Psoas muscle (tissue), 8 donors: ENCODE measurements at places on chromosomes 4 and X. TPM values are rescaled to one million over a fixed set of nuclear protein-coding genes. Genes with fewer than 3 reads are reported as not detected.

DNA sequence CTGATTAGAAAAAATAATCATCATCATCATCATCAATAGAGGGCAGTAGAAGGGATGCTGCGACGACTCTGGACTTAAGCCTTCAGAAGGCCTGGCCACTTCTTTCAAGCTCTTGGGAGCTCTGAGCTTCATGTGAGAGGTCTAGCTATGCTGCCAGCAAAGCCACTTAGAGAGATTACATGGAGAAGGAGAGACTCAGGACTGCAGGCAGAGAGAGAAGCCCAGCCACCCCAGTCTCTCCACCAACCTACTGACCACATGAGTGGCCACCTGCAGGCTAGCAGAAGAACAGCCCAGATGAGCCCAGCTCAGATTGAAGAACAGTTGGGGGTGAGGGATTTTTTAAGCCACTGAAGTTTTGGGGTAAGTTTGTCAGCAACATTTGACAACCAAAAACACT lies 17.1 kb upstream of the TMEM150C start:
- DNase-seq, result no peak

DNA sequence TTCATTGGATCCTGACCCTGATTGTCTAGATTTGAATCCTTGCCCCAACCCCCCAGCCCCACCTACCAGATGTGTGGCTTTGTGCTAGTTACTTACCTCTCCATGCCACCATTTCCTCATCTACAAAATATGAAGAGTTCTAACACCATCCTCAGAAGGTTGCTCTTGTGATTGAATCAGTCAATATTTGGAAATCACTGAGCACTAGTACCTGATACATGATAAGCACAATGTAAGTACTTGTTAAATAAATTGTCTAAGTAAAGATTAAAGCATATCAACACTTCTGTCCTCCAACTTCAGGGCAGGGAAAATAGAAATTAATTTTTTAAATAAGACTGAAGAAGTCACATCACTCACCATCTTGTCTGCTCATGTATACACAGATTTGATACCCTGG lies 249.6 kb upstream of the KLF3 start:
- DNase-seq, result no peak

DNA sequence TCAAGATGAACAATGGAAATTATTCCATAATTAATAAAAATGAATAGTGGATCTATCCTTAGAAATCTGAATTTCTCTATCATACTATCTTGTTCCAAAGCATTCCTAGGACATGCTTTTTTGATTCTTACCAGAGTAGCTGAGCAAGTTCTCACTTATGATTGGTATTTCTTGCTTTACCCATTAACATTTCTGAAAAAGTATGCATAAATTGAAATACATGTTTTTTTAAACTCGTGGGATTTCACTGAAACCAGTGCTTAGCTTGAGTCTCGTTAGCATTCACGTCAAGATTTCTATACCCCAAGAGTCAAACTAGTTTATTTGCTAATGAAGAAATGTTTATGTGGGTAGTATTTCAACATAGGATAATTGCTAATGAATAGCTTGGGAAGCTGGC lies 89.0 kb downstream of the ELOVL6 start:
- no peak for DNase-seq

- no peak for DNase-seq
These were observed 694.5 kb upstream of the SLIT2 start for GRCh38 chr4:19557161-19557560.

GRCh38 chr4:185997296-185997695 lies 71.7 kb upstream of the TLR3 start:
- DNase-seq, result no peak

DNA sequence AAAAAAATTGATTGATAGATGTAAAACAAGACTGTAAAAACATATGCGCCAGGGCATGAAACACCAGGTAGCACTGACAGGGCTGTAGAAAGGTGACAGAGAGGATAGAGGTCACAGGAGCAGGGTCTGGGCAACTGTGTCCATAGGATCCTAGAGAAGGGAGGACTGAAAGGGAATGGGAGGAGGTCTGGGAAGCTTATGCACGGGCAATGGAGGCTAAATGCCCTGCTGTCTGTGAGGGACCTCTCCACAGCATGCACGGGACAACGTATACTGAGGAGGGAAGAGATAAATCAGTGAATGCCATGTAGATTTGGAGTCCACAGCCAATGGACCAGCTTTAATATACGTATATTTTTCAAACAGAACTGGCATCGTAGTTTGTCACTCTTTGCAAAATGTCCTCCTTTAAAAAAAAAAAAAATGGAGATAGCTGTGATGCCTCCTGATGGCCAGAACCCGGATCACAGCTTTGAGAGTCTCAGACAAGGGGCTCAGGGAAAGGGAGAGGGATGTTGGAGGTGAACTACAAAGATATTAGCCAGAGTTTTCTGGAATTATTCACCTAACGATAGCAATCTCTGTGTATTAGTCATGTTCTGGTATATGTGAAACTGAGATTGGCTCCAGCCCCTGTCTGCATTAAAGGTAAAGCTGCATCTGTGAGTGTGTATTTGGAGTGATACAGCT lies 16.0 kb downstream of the RAB40A start:
- DNase-seq, result no peak

DNA sequence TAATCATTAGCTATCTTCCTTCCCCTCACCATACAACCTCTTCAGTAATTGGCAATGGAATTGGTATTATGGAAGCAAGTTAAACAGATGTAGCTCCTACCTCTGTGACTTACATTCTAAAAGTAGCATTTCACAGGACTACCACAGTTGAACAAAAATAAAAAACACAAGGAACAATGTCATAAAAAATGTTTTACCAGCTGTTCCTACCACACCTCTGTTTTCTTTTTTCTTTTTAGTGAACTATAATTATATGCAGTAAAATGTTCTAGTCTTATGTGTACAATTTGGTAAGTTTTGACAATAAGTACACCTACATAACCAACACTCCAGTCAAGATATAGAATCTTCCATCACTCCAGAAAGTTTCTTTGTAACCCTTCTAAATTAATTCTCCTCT lies 54.1 kb upstream of the GEMIN8 start:
- DNase-seq, result no peak

- DNase-seq, result no peak
These were observed 440.1 kb downstream of the AFF2 start for GRCh38 chrX:148940411-148940996.

DNA sequence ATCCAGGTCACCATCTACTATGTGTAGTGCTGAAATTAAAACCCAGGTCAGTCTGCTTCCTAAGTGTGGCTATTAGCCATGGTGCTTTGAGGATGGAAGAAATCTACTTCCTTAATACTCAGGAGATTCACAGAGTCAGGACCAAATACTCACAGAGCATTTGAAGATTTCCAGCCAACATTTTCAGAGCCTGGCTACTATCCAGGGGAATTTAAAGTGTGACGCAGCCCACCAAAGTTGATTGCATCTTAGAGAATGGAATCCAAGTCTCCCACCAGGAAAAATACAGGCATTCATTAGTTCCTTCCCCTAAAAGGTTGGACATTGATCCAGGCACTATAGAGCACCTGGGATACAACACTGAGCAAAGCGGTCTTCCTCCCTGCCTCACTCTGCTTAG lies 83.8 kb downstream of the HS3ST1 start:
- no peak for DNase-seq

DNA sequence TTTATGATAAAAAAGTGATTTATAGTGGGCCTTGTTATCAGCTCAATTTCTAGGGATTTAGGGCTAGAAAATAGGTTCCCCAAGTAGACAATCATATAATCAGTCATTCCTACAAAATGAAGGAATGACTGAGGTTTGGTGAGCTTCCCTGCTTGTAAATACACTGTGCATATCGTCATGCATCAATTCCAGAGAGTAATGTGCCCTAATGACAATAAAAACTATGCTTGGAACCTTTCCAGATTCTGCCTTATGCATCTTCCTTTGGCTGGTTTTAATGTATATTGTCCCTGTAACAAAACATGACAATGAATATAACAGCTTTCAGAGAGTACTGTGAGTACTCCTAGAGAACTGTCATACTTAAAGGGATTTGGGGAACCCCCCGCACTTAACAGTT lies 1310.9 kb downstream of the PCDH7 start:
- DNase-seq, result no peak

USP53 gene
- total RNA-seq, result 53.5 TPM

G3BP2 gene
- total RNA-seq, result 126 TPM

IL9R gene
- total RNA-seq, result not detected

ARSD gene
- total RNA-seq, result 1.7 TPM

FGF2 gene
- 3.7 TPM for total RNA-seq

SPANXN4 gene
- not detected for total RNA-seq

MAGEB1 gene
- total RNA-seq, result not detected

SFRP2 gene
- total RNA-seq, result 0.80 TPM

IL21 gene
- total RNA-seq, result not detected

MRFAP1 gene
- 241 TPM for total RNA-seq

RNF150 gene
- 3.2 TPM for total RNA-seq

AKAP4 gene
- not detected for total RNA-seq

UGT2A1 gene
- total RNA-seq, result not detected

RAB41 gene
- not detected for total RNA-seq
